ENCODE measurements at places on chromosomes 16 and 17.

GRCh38 chr17:2691965-2692780 is 19.4 kb downstream of the CLUH start:
- DNase-seq, result no peak

DNA sequence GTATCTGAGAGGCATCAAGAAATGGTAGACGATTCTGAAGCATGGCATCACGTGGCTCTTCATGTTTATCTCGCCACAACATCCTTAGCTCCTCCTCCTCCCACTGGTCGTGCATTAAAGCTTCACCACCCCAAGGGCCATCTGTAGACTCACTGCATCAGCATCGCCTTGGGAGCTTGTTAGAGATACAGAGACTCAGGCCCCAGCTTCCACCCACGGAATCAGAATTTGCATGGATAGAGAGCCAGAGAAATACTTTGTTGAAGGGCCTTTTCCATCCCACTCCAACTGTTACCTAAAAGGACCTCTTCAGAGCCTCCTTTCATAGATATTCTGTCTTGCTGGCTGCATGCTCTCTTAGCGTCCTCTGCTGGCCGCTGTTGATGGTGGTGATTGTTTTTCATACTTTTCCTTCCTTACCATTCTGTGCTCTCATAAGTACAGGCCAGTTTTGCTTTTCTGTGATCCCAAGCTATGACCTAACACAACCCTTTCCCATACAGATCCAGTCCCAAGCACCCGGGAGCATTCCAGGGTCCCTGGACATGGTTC is 1049.4 kb upstream of the EEF2KMT start:
- DNase-seq, result no peak

DNA sequence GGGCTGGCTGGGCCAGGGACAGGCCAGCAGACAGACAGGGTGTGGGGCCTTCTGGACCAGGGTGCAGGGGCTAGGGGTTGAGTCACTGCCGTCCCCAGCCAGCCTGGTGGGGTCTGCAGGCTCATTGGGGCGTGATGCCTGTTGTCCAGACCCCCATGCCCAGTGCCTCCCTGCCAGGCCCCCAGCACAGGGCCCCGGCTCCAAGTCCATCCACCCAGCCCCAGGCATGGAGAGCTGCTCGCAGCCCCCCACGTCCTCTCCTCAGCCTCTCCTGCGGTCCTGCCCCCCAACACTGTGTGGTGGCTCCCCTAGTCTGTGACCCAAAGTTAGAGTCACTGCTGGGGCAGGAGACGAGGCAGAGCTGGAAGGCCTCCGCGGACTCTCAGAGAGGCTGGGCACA is 7.0 kb upstream of the PKMYT1 start:
- no peak for DNase-seq

DNA sequence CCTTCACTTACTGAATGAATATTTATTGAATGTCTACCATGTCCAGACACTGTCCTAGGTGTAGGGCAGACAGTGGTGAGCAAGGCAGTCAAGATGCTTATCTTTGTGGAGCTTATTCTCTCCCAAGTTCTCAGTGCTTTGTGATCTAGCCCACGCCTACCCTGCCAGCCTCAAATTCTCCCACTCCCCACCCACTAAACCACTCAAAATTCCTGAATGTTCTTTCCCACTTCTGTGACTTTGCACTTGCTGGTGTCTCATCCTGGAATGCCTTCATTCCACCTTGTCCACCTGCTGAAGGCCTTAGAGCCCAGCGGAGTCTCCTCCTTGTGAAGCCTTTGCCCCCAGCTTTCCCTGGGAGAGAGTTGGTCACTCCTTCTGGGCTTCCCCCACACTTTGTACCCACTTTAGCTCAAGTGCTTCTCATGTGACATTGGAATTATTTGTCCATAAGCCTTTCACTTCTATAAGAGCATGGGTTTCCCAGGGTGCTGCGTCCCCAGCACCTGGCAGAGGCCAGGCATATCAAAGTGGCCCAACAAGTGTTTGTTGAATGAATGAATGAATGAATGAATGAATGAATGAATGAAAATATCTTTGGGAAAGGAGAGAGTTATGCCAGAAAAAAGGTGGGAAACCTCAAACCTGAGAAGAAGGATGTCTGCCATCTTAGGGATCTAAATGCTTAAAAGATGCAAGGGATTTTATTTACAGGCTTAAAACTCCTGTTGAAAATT is 23.0 kb downstream of the CCDC182 start:
- no peak for DNase-seq

- DNase-seq, result no peak
Observed at GRCh38 chr16:83911290-83911689, 12.4 kb downstream of the MLYCD start.

- DNase-seq, result peak; percentile 5
Observed at GRCh38 chr17:35666967-35667532, 64.4 kb upstream of the RASL10B start.

DNA sequence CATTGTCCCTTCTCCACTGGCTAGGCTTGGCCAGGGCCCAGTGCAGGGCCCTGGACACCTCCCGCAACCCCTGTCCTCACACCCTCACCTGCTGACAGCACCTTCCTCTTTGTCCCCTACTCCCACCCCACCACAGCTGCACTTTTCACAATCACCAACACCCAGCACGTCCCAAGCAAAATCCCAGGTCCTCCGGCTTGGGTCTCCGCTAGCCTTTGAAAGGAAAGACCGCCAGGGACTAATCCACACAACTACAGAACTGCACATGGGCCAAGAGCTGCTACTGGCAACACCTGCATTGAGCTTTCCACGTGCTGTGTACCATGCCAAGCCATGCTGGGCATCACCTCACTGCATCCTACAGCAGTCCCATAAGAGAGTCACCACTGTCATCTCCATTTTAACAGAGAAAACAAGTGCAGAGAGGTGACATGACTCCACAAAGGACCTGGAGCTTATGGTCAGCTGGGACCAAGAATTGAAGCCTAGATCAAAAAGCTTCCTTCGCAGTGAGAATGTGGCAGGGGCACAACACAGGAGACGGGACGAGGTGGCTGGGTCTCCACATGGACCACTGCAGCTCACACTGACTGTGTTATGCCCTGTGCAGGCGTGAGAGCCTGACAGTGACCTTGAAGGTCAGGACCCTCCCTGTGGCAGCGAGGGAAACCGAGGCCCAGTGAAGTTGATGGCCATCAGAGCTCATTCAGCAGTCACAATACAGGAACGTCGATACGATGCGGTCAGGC is 22.5 kb downstream of the FBXO31 start:
- DNase-seq, result no peak

DNA sequence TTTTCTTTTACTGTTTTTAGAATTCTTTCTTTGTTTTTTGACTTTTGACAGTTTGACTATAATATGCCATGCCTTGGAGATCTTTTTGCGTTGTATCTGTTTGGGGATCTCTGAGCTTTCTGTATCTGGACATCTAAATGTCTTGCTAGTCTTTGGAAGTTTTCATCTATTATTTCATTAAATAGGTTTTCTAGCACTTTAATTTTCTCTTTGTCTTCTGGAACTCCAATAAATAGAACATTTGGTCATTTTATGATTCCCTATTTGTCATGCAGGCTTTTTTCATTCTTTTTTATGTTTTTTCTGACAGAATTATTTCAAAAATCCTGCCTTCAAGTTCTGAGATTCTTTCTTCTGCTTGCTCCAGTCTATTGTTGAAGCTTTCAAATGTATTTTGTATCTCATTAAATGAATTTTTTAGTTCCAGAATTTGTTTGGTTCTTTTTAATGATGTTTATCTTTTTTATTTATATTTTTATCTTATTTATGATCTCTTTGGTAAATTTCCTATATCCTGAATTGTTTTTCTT is 201.4 kb downstream of the CHD9NB start:
- no peak for DNase-seq

GRCh38 chr17:45423304-45423974 is 9.2 kb downstream of the ARHGAP27 start:
- DNase-seq, result no peak

DNA sequence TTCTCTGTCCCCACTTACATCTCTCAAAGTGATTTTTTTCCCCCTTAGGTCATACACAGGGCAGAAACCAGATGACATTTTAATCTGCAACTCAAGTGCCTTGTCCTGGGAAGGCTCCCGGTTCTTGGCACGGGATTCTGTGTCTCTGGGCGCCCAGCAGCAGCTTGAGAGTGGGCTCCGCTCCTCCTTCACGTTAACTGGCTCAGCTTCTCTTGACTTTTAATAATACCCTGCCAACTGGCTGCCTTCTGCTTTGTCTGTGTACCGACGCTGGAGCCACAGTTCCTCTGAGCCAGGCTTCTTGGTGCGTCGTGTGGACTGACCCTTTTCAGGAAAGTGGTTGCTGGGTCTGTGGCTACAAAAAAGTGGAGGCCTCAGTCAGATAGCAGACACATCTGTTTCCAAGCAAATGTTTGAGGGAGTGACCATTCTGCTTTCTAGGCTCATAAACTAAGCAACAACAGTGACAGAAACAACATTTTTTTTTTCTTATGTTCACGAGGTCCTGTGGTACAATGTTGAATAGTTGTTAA is 64.9 kb downstream of the IRF8 start:
- DNase-seq, result no peak

- DNase-seq, result peak; percentile 91
Observed at GRCh38 chr17:71438631-71439146, 682.1 kb upstream of the SOX9 start.
